NCI-H82 (cell line): ENCODE measurements at places on chromosomes 4 and X.

DNA sequence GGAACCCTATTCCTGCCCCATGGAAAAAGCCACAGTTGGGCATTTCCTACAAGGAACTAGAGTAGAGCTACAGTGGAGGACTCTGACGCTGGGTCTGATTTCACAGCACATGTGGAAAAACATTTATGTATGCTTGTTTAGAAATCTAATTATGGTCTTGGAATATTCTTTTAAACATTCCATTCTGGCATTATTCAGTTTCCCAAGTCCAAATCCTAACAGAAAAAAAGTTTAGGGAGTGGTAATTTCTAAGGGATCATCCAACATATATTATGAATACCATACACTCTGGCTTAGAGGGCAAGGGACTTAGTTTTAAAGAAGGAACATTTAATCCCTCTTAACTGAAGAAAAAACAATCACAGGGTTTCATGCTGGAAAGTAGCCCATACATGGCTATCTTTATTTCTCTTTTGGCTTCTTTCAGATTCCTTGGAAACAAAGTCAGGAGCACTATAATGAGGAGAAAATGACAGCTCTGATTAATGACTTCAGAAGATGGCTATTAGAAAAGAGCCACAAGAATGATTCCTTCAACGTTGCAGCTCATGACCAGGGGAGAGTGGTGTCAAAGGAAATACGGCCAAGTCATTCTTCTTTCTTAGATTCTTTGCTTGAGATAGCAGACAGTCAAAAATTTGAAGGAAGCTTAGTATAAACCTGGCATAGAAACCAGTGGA lies 56.1 kb downstream of the CNGA2 start:
- DNase-seq, result no peak

- peak; percentile 49 for DNase-seq
These were observed 26.1 kb upstream of the EPHA5 start for GRCh38 chr4:65696436-65696835.

GRCh38 chr4:26400132-26400531 lies 79.3 kb downstream of the RBPJ start:
- no peak for DNase-seq

DNA sequence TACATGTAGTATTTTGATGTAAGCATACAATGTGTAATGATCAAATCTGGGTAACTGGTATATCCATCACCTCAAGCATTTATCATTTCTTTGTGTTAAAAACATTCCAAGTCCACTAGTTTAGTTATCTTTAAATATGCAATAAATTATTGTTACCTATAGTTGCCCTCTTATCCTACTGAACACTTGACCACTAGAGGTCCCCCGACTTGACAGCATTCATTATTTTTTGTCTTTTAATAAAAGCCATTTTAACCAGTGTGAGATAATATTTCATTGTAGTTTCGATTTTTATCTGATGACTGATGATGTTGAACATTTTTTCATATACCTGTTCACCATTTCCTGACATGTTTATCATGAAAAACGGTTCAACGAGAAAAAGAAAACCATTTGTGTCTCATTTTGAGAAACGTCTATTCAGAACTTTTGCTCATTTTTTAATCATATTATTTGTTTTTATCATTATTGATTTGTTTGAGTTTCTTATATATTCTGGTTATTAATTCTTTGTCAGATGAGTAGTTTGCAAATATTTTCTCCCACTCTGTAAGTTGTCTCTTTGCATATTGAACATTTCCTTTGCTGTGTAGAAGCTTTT lies 199.0 kb upstream of the CXXC4 start:
- peak; percentile 11 for DNase-seq

- no peak for DNase-seq
These were observed 226.7 kb downstream of the LDB2 start for GRCh38 chr4:16671741-16672140.

DNA sequence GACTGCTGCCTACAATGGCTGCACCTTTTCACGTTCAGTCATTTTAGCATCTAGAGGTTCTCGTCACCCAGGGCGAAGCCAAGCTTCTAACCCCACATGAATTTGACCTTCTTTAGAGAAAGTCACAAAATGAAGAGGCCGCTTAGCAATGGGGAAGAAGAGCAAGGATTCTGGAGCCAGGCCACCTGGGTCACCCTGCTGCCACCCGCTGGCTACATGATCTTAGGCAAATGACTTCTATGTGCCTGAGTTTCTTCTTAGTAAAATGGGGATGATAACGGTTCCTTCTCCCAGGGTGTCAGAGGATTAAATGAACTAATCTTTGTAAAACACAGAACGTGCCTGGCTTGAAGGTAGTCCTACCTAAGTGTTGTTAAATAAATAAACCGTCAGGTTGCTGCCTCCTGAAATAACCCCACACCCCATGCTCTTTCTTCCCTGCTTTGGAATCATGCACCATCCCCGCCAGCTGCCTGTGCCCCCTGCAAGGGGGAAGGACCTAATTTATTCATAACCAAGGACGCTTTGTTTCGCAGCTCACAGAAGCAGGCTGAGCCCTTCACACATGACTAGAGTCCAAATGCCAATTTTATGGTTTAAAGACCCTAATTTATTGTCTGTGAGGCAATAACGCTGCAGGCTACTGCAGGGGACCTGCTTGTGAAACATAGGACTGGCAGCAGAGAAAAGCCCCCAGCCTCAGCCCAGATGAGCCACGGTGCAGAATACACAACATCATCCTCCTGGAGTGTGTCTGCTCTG lies 28.6 kb upstream of the NSG1 start:
- peak; percentile 31 for DNase-seq

DNA sequence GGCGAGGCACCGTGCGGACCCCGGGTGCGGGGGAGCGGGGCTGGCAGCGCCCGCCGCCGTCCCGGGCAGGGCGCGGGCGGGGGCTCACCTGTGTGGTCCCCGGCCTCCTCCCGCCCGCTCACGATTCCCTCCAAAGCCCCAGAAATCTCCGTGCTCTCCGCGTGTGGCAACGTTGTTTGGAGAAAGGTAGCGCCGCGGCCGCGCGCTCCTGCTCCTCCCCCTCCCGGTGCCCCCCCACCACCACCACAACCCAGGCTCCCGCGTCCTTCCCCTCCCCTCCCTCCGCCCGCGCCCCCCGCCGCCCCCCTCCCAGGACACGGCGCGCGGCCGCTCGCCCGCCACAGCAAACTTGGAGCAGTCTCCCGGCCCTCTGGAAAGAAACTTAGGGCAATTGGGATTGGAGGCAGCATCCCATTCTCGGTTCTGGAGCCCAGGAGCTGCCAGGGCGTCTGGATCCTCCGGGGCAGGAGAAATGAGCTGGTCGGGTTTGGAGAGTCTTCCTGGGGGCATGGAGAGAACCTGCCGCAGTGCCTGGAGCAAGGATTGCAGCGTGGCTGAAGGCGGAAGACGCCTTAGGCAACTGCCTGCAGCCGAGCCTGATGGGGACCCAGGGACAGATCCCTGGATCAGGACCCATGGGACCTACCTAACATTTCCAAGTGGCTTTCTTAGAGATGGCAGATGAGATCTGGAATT lies 855 bp downstream of the KLF3 start:
- DNase-seq, result peak; percentile 54

- no peak for DNase-seq
These were observed 2.7 kb downstream of the SHROOM2 start for GRCh38 chrX:9788911-9789310.

GRCh38 chr4:94038195-94038594 lies 169.5 kb upstream of the SMARCAD1 start:
- peak; percentile 72 for DNase-seq

DNA sequence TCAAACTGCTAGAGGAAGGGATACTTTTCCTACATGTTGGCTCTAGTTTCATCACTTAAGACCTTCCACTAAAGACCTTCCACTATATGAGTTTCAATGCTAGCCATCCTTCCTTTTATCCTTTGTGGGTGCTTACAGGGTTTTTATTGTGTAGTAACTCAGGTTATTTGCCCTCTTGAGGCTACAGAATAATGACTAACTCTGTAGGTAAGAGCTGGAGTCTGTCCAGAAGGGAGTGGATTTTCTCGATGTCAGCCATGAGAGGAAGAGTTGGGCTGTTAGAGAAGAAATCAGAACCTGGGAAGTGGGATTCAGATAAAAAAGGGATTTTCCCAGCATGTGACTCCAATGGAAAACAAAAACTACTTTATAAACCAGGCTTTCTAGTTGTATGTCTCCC lies 27.5 kb upstream of the HERC5 start:
- no peak for DNase-seq

GRCh38 chr4:3342182-3342854 lies 49.5 kb downstream of the RGS12 start:
- no peak for DNase-seq
